NCI-H526 treated with DMSO at 0.1 percent for 48 hours (cell line): ENCODE measurements at places on chromosomes 2 and 18.

DNA sequence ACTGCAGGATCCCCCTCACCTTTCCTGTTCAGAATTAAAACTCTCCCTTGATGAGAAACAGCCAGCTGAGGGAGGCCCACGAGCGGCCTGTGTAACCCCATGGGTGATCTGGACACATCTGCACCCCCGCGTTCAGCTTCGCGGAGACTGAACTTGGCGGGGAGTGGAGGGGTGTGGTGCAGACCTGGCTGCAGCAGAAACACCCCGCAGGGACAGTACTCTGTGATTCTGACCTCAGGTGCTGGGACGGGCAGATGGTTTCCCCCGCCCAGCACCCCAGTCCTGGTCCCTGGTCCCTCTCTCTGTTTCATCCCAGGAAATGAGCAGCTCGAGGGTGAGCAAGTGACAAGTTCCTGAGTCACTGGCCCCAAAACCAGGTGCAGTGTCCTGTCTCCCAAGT, 41.2 kb downstream of the GBX2 start:
- no peak for DNase-seq

DNA sequence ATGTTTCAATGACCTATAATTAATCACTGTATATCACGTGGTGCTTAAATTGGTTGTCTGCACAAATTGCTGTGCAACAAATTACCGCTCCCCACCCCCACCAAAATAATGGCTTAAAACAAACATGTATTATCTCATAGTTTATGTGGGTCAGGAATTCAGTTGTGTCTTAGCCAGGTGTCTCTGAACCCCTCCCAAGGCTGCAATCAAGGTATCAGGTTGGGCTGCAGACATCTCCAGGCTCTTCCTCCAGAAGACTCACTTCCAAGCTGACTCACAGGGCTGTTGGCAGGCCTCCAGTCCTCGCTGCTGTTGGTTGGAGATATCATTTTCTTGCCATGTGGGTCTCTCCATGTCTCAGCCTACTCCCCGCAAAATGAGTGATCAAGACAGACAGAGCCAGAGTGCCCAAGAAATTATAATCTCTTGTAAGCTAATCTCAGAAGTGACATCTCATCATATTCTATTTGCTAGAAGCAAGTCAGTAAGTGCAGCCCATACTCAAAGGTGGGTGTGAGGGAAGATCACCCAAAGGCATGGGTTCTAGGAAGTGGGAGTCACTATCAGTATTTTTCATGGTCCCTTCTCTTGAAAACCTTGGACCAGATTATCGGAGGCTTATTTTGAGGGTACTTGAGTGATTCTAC, 38.4 kb downstream of the SPC25 start:
- DNase-seq = no peak

GRCh38 chr18:43539862-43540261, 262.6 kb upstream of the SYT4 start:
- DNase-seq = no peak

- DNase-seq = no peak
Measured at GRCh38 chr2:192773044-192773443, 578.3 kb upstream of the TMEFF2 start.

DNA sequence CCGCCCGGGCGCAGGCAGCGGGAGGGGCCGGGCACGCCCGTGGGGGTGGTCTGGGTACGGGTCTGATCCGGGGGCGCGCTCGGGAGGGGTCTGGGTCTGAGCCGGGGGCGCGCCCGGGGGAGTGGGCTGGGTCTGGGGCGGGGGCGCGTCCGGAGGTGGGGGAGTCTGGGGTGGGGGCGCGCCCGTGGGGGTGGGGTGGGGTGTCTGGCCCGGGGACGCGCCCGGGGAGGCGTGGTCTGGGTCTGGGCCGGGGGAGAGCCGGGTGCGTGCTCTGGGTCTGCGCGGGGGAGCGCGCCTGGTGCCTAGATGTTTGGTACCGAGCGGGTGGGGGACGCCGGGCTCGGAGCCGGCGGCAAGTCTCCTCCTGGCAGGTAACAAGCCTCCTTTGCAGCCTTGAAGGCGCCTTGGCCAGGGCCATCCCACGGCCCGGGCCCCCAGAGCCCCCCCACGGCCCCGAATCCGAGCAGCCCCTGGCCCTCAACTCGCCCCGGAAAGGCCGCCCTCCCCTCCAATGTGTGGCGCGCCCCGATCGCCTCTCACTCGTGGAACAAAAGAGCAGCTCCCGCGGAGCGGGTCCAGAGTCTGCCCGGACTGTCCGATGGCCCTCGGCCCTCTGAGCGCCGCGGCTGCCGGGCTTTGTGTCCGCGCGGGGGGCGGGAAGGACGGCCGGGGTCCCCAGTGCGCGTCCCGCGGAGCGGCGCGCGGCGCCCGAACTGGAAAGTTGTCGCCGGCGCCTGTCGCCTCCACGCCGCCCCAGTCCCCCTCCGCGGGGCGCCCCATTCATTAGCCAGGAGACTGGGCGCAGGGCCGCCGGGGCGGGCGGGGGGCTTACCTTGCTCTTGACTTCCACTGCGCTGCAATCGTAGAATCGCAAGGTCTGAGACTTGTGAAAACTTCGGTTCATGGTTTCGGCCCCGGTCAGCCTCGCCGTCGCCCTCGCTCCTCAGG, 595 bp downstream of the PARD6G start:
- peak; percentile 13 for DNase-seq

GRCh38 chr2:239285071-239285931, 115.5 kb downstream of the HDAC4 start:
- DNase-seq = no peak

GRCh38 chr2:64838817-64839216, 150.4 kb upstream of the SLC1A4 start:
- DNase-seq = no peak

GRCh38 chr2:151869291-151869690, 41.1 kb upstream of the ARL5A start:
- no peak for DNase-seq

GRCh38 chr18:79898952-79899608, 52.4 kb downstream of the SLC66A2 start:
- no peak for DNase-seq

- no peak for DNase-seq
Measured at GRCh38 chr2:62143696-62144095, 52.2 kb upstream of the B3GNT2 start.

- DNase-seq = no peak
Measured at GRCh38 chr2:96188821-96189526, 19.7 kb downstream of the STARD7 start.

DNA sequence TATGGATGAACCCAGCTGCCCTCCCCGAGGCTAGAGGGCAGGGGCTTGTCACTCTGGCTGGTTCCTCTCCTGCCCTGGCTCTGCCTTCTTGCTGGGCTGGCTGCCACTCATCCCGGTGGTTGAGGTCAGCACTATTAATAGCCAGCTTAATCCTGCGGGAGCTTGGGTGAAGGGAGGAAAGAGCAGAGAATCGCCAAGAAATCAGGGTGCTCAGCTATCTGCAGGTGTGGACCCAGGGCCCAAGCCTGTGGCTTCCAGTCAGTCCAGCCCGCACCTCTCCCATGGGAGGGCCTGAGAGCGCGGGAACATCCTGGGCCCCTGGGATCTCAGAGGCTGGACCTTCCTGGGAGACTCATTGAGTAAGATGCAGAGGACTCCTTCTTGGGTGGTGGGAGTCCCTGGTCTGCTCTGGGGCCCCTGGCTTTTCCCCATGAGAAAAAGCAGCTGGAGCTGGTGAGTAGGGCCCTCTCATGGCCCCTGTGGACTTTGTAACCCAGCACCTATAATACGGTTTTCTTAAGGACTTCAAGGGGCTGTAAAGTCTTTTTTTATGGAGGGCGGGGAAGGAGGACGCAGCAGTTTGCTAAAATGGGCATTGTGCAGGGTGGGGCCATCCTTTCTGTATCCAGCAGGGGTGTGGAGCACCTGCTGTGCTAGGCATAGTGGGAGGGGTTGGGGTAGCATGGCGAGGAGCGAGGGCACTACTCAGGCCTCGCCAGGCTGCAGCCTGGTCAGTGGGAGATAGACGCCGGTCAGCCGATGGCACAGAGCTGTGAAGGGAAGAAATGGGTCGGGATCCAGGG, 27.4 kb upstream of the CNNM3 start:
- DNase-seq = no peak

- peak; percentile 40 for DNase-seq
Measured at GRCh38 chr18:74342416-74343043, 26.9 kb downstream of the C18orf63 start.

GRCh38 chr18:74243127-74243526, 48.6 kb downstream of the CYB5A start:
- no peak for DNase-seq

DNA sequence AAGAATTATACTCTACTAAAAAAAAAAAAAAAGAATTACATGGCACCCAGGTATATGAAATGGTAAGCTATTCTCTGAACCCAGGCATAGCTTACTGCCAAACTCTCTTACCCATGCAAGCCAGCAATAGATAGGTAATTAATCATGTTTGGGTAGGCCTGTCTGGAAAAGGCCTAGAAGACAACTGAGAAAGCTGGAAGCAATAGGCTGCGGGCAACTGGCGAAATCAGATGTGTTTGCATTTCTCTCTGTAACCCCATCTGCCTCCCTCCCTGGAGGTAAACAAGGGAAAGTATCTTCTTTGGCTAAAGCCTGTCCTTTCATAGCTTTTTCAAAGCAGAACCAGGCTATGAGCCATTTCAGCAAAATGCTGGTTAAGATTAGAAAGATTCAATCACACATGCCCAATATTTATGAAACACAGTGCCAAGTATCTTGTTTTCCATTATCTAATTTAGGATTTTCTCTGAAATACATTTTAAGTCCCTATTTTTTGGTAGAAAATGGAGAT, 934.8 kb upstream of the DDX18 start:
- DNase-seq = peak; percentile 51

- DNase-seq = no peak
Measured at GRCh38 chr2:239905306-239905705, 119.8 kb downstream of the NDUFA10 start.
